ENCODE measurements at places on chromosomes 12 and 14.

DNA sequence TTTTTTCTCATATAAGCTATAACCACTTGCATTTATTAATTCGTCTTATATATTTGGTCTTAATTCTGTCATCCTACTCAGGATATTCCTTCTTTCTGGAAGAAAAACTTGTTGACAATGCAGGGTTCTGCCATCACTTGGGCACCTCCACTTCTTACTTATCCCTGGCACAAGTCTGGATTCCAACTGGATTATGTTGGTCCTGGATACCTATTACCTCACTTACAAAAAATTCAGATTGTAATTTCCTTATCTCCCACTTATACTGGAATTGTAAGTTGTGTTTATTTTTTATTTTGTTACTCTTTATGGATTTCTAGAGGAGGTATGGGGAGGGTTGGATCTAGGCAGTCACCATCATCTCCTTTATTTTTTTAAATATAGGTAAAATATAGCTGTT is 36.7 kb downstream of the LRRIQ1 start:
- no peak for DNase-seq

GRCh38 chr12:29350080-29350479 is 30.9 kb downstream of the ERGIC2 start:
- DNase-seq = no peak

- DNase-seq = no peak
These were observed 53.0 kb downstream of the PKP2 start for GRCh38 chr12:32843528-32844095.

DNA sequence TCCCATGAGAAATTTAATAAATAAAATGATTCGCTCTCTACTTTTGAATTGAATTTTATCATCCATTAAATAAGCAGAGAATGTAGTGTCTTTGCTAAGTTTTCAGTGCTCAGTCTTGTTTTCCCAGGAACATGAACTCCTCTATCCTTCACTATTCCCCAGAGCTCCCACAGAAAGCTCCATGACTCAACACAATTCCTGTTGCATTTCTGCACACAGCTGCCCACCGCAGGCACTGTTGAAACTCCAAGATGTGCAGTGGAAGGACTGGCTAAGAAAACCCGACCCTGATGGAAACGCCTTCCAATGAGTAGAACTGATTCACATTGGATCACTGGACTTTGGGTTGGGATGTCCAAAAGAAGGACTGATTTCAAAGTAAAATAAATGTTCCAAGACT is 202.4 kb upstream of the AMIGO2 start:
- DNase-seq = no peak

DNA sequence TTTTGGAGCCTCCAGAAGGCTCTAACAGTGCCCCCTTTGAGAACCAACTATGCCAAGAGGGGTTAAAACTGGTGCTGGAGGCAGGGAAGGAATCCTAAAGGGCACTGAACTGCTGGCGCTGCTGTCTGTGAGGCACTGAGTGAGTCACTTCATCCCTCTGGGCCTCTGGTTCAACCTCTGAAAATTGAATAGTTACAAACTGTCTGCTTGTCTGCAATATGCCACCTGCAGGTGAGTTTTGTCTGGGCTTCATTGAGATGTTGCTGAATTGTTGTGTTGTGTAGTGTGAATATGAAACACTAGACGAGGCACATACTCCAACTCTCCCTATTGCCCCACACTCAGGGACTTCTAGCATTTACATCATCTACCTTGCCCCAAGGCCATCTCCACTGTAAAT is 68.0 kb downstream of the GRIN2B start:
- DNase-seq = no peak

DNA sequence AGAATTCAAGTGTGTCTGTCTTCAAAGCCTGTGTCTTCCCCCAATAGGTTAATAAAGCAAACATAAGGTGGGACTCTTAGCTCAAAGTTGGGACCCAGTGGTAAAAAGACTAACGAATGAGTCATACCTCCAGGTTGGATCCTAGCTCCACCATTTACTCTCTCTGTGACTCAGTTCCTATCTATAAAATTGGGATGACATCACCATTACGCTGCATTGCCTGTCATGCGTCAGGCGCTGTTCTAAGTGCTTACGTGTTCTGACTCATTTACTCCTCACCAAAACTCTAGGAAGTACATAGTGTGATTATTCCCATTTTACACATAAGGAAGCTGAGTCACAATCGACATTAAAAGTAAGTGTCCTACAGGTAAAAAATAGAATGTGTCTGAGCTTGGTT is 915.8 kb downstream of the VRK1 start:
- DNase-seq = no peak

DNA sequence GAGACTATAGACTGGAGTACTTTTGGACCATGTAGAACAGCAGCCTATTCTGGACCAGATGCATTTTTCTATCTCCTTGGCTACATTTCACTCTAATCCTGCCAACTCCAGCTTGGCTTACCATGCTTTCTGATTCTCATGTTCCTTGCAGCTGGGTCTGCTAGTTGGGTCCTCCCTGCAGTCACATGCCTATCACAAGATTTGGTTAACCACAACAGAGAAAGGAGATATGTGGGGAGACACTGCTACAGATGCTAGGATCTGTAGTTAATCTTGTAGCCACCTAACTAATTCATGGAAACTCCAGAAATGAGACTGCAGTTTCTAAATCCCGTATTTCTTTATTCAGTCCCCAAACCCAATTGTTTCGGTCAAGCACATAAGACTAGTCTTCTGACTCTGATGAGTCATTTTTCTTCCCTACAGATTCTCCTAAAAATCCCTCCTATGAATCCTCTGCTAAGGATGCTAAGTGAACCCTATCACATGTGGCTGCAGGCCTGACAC is 410.6 kb downstream of the DAD1 start:
- no peak for DNase-seq

DNA sequence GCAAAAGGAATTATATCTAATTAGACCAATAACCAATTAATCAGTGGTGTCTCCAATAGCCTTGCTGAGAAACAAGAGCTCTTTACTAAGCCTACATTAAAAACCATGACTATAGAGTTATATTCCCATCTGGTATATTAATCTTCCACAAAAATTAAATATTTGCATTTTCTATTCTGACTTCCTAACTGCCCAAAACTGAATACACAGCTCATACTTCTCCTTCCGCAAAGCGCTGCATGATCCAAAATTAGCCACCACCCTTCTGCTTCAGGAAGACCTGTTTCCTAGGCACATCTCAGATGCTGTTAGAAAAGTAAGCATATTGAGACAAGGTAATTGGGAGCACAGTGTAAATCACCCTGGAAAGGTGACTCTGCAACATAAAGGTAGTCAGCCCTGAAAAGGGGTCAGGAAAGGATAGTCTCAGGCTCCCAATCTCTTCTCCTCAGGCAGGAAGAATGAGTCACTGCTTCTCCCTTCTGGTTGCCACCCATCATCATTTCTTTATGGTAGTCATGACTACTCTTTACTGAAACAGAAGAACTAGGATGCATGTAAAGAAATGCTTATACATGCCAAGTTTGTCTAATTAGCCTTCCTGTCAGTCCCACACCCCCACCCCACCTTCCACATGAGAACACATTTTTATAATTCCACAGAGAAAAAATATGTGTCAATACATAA is 54.3 kb downstream of the PLCZ1 start:
- no peak for DNase-seq

GRCh38 chr12:55074806-55075205 is 51.4 kb upstream of the OR9K2 start:
- DNase-seq = no peak

GRCh38 chr12:83971781-83972180 is 940.8 kb downstream of the SLC6A15 start:
- DNase-seq = no peak

DNA sequence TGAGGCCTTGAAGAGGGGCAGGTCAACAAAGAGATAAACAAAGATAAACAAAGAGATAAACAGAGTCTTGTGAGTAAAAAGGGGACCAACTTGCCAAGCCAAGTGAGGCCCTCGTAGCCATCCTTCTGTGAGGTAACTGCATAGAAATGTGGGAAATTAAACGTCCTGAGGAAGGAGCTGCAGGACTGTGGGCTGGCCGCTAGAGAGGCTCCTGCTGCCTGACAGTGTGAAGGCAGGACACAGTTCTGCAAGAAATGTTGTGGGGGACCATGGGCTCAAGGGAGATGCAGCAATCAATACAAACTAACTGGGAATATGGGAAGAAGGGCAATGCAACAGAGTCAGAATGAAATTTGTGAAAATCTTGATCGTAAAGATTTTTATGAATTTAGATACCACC is 91.9 kb downstream of the SLC8A3 start:
- DNase-seq = no peak

DNA sequence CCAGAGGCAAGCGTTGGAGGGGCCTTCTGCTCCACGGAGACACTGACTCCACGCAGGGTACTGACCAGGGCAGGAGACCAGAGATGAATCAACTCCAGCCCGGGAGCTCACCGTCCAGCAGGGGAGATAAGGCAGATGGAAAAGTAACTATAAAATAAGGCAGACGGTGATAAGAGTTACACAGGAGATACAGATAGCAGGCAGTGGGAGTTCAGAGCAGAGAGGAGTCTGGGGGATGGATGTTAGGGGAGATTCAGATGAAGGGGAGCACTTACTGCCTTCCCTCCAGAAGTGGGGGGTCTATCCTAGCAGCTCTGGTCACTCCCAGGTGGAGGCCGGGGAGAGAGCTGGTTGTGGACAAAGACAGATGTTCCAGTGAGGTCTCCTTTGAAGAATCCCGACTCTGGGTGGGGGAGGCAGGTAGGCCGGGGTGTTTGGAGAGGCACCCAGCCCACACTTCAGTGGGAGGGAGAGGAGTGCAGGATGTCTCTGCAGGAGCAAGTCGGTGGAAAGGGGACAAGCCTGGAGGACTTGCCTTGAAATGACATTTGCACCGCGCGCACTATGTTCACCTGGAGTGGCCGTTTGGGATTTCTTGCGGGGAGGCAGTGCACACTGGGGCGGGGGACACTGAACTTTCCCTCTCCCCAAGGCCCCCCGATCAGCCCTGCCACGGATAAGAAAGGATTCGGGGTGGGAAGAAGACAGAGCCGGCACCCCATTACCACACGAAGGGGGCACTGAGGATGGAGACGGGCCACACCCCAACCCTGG is 1.2 kb downstream of the PITPNM2 start:
- DNase-seq = no peak

DNA sequence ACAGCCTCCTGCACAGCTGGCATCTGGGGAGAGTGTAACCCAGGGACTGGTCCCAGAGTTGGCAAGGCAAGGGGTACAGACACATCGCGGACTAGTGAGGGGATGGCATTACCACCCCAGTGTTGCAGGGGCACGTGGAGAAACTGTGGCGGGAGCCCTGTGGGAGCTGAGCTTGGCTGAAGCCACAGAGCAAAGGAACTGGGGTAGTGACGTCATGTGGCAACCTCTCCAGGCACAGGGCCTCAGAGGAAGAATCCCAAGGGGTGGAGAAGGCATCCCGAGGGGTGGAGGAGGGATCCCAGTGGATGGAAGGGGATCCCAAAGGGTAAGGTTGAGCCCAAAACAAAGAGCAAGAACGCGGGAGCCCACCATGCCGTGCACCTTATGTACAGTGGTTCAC is 70.1 kb downstream of the GSC start:
- no peak for DNase-seq

DNA sequence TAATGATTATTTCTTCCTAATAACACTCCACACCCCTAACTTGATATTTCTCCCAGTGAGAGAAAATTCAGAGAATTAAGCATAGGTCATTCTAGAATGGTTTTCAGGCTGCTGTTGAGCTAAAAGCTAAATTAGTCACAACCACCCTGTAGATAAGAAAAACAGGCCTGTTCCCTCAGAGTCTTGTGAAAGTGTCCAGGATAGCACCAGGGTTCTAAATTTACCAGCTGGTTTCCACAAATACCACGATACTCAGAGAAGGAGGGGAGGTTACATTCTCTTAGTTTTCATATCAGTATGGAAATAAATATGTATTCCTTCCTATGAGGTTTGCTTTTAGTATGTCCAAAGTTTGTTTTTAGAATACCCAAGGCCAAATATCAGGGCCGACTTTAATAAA is 66.0 kb upstream of the YARS2 start:
- no peak for DNase-seq

GRCh38 chr14:29627137-29627536 is 300.5 kb downstream of the PRKD1 start:
- DNase-seq = no peak

DNA sequence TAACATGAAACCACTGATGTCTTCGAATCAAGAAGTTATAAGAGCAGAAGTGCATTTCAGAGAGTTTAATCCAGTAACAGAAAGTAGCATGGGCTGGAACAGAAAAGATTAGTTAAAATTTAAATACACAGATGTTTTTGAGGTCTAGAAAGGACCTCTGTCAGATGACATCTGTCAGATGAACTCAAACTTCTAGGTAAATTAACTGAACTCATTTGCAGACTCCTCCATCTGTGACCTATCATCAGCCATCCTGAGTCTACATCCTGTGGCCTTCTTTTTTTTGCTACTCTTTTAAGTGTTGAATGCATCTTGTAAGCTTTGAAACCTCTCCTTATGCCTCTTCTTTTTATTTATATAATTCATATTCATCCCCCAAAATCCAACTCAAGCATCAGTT is 53.3 kb downstream of the C2CD5 start:
- DNase-seq = no peak

DNA sequence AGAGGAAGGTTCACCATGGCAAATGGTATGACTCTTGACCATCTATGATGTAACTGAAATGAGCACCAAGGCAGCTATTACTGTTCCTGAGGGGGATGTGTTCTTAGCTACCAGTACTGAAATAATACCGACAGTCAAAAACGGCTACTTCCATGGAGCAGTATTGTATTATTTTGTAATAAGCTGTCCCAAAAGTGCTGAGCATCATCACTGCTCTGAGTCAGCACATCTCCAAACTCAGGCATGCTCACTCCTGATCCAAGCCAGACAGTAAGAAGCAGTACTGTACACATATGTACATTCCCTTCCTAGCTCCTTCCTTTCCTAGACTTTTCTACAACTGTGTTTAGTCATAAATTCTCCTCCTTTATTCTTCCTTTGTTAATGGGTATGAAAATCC is 8.6 kb downstream of the VTI1B start:
- DNase-seq = no peak

DNA sequence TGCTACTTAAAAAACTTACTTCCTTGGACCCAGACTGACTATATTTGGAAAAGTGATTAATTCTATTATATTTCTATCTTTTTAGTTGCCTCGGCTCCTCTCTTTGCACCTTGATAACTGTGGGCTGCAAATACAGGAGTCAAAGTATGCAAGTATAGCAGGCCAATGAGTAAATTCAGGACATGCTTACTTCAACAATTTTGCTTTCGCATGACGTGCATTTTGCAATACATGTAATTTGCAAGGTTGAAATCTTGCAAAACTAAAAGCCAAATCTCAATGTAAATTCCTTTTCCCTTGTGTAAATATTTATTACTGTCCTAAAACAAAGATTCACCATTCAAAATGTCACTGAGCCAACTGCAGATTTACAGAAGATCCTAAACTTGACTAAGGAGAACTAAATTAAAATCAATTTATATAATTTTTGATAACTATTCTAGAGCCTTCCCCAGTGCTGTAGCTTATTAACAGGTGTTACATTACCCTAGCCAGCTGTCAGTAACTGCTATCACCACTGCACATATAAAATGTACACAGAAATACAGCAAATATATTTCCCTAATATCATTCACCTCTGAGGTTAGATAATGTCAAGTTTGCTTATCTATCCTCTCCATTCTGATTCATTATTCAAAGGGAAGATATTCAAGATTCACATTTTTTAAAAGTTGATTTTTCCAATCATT is 1069.5 kb downstream of the TRHDE start:
- no peak for DNase-seq

Data from stimulated activated CD4-positive, alpha-beta T cell treated with anti-CD3 and anti-CD28 coated beads, Interleukin-12 subunit alpha, Interleukin-12 subunit beta, amount 100 ng/mL, for 4 hours (primary cell).